ENCODE measurements at places on chromosomes 1 and 21.

- no peak overlapping the region for H3K27ac ChIP-seq
- no peaks in the 10 kb centered on the region for H3K27me3 ChIP-seq
- H3K4me3 ChIP-seq = no peak overlapping the region
- H3K36me3 ChIP-seq = no peaks in the 10 kb centered on the region
- no peak for DNase-seq
These were observed 213.2 kb downstream of the TNR start for GRCh38 chr1:175530183-175530582.

- H3K4me1 ChIP-seq = peaks cover 10% of the 10 kb centered on the region
- H3K27me3 ChIP-seq = no peaks in the 10 kb centered on the region
- no peaks in the 10 kb centered on the region for H3K36me3 ChIP-seq
- no peak overlapping the region for H3K27ac ChIP-seq
These were observed 40.3 kb upstream of the CASZ1 start for GRCh38 chr1:10836726-10837125.

DNA sequence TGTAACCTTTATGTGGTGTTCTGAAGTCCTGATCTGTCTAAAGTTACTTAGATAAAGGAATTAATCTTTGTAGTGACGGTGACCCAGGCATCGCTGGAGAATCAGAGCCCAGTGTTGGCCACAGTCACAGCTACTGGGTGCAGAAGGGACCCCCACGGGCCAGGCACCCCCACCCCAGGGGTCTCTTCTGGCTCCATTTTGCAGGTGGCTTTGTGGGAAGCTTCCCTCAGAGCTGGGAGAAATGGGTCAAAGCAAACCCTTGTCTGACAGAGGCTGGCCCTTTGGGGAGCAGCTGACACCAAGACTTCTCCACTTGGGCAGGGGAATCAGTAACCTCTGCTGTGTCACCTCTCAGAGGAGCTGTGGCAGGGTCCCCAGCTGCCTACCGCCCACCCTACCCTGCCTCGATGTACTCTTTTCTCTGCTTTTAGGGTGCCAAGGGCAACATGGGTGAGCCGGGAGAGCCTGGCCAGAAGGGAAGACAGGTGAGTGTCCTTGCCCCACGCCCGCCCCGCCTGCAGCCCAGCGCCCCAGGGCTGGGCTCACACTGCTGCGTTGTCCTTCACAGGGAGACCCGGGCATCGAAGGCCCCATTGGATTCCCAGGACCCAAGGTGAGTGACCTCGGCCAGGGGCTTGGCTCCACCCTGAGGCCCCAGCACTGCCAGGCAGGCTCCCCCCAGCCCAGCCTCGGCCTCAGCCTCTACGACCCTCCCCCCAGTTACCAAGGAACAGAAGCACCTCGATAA lies 17.7 kb downstream of the COL6A2 start:
- no peaks in the 10 kb centered on the region for H3K4me1 ChIP-seq
- no peak overlapping the region for H3K27ac ChIP-seq
- H3K36me3 ChIP-seq = peaks cover 9% of the 10 kb centered on the region
- no peak for DNase-seq
- H3K27me3 ChIP-seq = no peaks in the 10 kb centered on the region

DNA sequence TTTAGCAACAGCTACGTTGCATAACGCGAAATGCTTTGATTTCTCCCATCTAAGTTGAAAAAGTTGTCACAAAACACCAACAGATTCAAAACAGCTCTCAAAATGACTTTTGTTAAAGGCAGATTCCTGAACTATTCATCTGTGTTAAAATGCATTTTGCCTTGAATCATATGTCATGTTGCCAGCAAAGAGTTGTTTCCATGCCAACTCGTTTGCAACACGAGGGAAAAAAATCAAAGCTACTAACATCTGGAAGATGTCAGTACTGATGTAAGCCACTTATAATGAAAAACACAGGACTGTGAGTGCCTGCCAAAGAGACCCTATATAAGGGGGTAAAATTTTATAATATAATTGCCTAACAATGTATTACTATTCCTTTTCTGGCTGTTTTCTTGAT lies 182.7 kb upstream of the PTBP2 start:
- DNase-seq = peak; percentile 12
- H3K27me3 ChIP-seq = no peaks in the 10 kb centered on the region
- H3K27ac ChIP-seq = peak overlapping the region; percentile 76
- H3K4me1 ChIP-seq = peaks cover 16% of the 10 kb centered on the region
- H3K4me3 ChIP-seq = no peak overlapping the region

GRCh38 chr21:15066123-15066575 lies 1.3 kb upstream of the NRIP1 start:
- DNase-seq = no peak
- no peak overlapping the region for H3K27ac ChIP-seq
- H3K4me1 ChIP-seq = peaks cover 17% of the 10 kb centered on the region
- no peaks in the 10 kb centered on the region for H3K27me3 ChIP-seq

DNA sequence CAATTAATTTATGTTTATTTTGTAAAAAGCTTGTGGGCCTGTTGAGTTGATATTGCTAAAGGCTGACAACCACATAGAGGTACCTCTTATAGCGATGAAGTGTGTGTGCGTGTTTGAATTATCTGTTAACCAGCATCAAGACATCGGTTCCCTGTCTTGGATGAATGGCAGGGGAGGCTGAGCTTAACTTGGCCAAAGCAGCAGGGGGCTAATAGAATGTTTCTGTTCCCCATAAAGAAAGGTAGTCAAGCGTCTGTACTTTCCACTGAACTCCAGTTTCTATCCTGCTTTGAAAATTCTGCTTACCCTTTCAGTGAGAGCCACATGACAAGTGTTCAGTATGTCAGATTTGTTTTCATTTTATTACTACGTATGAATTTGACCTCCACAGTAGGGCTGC lies 63.0 kb downstream of the ROR1 start:
- no peaks in the 10 kb centered on the region for H3K27me3 ChIP-seq
- no peak overlapping the region for H3K4me3 ChIP-seq
- no peak for DNase-seq
- no peaks in the 10 kb centered on the region for H3K36me3 ChIP-seq
- peaks cover 33% of the 10 kb centered on the region for H3K4me1 ChIP-seq

DNA sequence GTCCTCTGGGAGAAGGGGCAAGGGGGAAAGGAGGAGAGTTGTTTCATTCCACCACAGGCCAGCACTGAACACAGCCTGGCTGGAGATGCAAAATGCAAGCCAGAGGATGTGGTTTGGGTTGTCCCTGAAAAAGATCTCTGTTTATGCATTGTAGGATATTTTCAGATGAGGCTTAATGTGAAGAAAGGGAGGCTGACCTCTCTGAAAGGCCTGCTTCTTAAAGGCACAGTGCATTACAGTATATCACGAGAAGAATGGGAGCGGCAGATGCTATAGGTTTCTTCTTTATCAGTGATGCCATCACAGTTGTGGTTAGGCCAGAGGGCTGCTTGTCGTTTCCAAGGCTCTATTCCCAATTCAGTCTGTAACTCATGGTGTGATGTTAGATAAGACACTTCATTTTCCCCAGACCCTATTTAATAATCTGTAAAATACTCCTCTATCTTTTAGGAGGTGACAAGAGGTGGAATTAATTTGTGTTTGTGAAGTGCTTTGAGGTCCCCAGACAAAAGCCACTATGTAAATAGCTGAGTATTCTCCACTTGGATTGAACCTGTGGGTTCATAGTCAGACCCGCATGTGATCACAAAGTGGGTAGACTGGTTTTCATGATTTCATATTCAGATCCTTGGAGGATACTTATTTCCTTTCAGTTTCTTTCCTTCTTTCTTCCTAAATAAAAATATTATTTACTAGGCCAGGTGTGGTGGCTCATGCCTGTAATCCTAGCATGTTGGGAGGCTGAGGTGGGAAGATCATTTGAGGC lies 76.5 kb upstream of the WDR26 start:
- H3K4me1 ChIP-seq = no peaks in the 10 kb centered on the region
- no peak overlapping the region for H3K4me3 ChIP-seq
- no peak overlapping the region for H3K27ac ChIP-seq
- no peaks in the 10 kb centered on the region for H3K27me3 ChIP-seq
- DNase-seq = no peak

DNA sequence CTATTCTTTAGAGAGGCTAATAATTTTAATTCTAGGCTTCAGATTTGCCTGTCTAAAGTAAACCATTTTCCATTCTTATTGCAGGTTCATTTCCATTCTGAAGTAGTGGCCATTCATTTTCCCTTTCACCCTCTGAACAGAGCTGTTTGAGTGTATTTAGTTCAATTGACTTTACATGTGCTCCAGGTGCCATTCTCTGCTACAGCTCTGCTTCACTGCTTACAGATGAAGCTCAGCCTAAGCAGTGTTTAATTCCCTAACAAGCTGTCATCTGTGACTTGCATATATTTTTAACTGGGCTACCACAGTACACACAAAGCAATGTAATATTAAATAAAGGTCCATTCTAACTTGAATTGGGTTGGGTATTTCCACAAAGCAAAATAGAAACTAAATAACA lies 1031.6 kb downstream of the KCNT2 start:
- H3K36me3 ChIP-seq = no peaks in the 10 kb centered on the region
- H3K27ac ChIP-seq = no peak overlapping the region
- no peak overlapping the region for H3K4me3 ChIP-seq
- no peaks in the 10 kb centered on the region for H3K4me1 ChIP-seq

- DNase-seq = peak; percentile 50
- H3K4me3 ChIP-seq = no peak overlapping the region
- H3K36me3 ChIP-seq = no peaks in the 10 kb centered on the region
- no peaks in the 10 kb centered on the region for H3K4me1 ChIP-seq
- H3K27ac ChIP-seq = no peak overlapping the region
These were observed 7.9 kb downstream of the LEFTY2 start for GRCh38 chr1:225933072-225933471.

DNA sequence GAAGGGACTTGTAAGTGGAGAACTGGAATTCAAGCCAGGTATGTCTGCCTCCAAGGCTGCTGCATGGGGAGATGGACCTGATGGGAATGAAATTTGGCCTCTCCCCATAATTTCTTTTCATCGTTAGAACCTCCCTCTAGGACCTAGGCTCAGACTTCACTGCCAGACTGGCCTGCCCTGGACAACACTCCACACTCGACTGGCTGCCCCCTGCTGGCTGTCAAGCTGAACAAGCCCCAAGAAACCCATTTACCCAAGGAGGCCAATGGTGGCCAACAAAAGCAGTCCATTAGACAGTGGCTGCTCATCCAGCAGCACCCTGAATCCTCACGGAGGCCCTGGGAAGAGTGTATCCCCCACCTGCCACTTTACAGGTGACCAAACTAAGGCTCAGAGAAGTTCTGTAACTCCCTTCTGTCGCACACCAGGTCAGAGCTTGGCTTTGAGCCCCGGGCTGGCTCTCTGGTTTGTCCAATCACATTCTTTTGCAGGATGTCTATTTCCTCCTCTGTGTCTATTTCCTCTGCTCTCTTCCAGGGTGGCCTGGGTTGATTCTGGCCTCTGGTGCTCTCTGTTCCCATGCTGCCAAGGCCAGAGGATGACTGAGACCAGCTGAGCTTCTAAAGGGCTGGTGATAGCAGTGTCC lies 3.8 kb downstream of the RNF186 start:
- no peaks in the 10 kb centered on the region for H3K4me1 ChIP-seq
- H3K27me3 ChIP-seq = no peaks in the 10 kb centered on the region
- no peak overlapping the region for H3K27ac ChIP-seq
- DNase-seq = peak; percentile 39
- no peak overlapping the region for H3K4me3 ChIP-seq

GRCh38 chr1:246048693-246049092 lies 458.4 kb downstream of the SMYD3 start:
- H3K4me3 ChIP-seq = no peak overlapping the region
- no peaks in the 10 kb centered on the region for H3K27me3 ChIP-seq
- H3K27ac ChIP-seq = no peak overlapping the region
- DNase-seq = no peak
